MV-4-11 (cell line): ENCODE measurements at places on chromosomes 2 and 18.

DNA sequence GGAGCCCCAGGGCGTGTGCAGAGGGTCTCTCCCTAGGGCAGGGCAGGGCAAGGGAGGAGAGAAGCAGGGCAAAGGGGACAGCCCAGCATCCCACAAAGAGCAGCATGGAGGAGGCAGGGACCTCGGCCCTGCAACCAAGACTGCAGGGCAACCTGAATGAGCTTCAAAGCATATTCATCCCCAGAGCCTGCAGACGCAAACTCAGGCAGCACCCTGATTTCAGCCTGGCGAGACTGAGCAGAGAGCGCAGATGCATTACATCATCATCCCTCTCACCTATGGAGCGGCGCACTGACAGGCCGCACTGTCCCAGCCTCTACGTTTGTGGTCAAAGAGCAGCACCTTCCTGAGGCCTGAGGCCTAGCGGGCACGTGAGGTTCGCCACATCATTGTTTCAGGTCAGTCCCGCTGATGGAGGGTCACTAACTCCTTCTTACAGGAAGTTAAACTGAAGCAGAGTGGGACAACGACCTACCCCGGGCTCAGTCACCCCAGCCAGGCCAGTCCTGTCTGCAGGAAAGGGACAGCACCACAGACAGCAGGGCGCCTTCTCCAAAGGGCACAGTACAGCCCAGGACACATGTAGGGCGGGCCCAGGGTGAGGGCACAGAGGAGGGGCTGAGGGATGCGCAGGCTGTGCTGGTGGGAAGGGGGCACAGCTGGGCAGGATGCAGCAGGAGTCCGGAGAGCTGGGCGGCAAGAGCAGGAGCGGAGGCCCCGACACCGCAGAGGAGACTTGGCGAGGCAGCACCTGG lies 67.2 kb upstream of the RAB6C start:
- DNase-seq, result no peak

DNA sequence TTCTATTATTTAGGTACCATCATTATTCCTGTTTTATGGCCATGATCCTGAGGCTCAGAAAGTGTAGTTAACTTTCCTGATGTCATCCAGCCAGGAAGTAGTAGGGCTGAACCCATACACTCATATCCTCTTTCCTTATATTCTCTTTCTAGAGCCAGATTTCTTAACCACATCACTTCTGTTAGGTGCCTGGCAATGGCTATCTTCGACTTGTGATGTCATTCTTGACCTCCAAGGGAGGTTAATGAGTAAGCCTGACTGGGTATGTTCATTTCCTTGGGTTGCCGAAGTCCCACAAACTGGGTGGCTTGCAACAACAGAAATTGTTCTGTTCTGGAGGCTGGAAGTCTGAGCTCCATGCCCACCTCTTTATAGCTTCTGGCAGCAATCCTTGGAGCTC lies 43.4 kb downstream of the ITGB6 start:
- peak; percentile 63 for DNase-seq

GRCh38 chr18:14945984-14946383 lies 198.0 kb downstream of the ANKRD30B start:
- no peak for DNase-seq

- DNase-seq, result no peak
These were observed 77.2 kb upstream of the CD226 start for GRCh38 chr18:70024829-70025228.

DNA sequence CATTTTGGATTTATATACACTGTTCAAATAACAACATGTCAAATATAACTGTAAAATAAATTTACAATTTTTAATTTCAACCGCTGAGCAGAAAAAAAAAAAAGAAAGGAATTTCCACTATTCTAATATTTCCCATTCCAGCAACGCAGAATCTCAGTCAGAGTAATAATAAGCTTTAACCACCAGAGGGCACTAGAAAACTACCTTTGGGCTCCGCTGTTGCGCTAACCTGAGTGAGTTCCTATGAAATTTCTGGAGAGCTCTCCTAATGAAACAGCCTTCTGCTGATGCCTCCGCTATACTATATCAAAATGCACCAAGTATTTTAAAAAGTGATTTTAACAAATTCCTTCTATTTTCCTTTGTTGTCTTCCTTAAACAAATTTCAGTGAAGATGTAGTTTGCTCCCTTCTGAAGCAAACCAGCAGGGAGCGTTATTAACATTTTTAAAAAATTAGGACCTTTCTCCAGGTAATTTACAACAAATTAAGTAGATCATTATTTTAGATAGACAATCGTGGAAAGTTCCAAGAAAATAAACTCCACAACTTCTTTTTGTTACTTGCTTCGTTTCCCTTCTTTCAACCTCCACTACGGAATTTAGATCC lies 23.0 kb downstream of the ERMN start:
- peak; percentile 16 for DNase-seq

- no peak for DNase-seq
These were observed 172.7 kb downstream of the ANAPC1 start for GRCh38 chr2:111711270-111711669.

DNA sequence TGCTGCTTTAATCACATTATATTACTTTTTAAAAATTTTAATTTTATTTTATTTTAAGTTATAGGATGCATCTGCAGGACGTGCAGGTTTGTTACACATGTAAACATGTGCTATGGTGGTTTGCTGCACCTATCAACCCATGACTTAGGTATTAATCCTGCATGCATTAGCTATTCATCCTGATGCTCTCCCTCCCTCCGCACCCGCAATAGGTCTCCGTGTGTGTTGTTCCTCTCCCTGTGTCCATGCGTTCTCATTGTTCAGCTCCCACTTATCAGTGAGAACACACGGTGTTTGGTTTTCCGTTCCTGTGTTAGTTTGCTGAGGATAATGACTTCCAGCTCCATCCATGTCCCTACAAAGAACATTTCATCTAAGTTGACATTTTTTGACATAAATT lies 283.2 kb downstream of the CYRIA start:
- DNase-seq, result no peak

- DNase-seq, result no peak
These were observed 45.5 kb upstream of the LRRTM4 start for GRCh38 chr2:77567723-77568122.

DNA sequence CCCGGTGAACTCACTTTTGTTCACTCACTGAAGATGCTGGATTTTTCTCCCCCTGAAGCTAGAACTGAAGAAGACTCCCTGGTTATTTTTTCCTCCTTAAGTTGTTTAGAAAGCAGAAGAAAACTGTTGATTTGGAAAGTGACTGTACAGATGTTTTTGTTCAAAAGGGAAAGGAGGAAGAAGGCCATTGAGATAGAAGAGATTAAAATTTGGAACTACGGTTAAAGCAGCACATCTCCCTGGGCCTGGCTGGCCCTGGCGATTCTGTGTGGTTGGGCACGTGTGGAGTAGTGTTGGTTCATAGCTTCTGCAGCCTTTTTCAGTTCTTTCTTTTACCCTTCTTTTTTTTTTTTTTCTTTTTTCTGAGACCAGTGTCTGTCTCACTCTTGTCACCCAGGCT lies 109.2 kb downstream of the MAP4K4 start:
- DNase-seq, result peak; percentile 91

DNA sequence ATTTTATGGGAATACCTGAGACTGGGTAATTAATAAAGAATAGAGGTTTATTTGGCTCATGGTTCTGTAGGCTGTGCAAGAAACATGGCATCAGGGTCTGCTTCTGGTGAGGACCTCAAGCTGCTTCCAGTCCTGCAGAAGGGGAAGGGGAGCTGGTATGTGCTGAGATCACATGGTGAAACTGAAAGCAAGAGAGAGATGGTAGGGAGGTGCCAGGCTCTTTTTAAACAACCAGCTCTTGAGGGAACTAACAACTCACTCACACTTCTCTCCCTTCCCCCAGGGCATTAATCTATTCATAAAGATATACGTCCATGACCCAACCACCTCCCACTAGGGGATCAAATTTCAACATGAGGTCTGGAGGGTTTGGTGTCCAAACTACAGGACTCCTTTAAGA lies 40.1 kb downstream of the AGPS start:
- DNase-seq, result peak; percentile 3

- no peak for DNase-seq
These were observed 42.5 kb upstream of the ACADL start for GRCh38 chr2:210267698-210268097.

DNA sequence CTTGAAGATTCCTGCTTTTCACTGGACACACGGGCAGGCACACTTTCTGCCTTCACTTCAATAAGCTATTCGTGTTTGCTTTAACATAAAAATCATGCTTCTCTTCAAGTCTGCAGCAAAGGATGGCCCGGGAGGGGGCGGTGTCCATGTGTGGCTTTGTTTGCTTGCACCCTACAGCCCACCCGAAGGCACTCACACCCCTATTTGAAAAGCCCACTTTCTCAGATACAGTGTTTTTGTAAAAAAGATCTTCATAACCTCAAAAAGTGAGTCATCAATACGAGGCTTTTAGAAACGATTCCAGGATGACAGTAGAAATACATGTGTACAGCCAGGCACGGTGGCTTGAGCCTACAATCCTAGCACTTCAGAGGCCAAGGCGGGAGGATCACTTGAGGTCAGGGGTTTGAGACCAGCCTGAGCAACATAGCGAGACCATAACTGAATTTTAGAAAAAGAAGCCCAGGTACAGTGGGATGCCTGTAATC lies 36.5 kb upstream of the HPCAL1 start:
- peak; percentile 7 for DNase-seq

- DNase-seq, result no peak
These were observed 1.3 kb downstream of the CYP27C1 start for GRCh38 chr2:127218812-127219170.

GRCh38 chr2:160387558-160388262 lies 105.9 kb downstream of the RBMS1 start:
- DNase-seq, result no peak

DNA sequence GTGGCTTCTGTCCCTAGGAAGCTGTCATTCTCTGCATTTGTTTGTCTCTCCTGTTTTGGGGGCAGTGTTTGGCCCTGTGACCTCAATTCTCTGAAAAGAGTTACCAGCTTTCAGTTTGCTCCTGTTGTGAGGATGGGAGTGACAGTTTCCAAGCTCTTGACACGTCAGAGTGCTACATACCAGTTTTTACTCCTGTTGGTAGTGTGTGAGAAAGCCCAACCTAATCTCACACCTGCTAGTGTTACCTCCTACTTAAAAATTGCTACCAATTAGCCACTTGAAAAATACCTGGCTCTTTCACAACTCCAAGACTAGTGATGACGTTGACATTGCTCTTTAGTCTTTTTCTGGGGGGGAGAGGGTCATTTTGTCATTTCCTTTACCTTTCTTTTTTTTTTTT lies 14.1 kb downstream of the SKA1 start:
- DNase-seq, result no peak
